NCI-H1417 (cell line): ENCODE measurements at places on chromosomes 4 and X.
A peak's percentile ranks its signal among the peaks of the same experiment; 100 is the strongest.

- DNase-seq = peak; percentile 67
These were observed 157.3 kb downstream of the GBA3 start for GRCh38 chr4:22850055-22850454.

- no peak for DNase-seq
These were observed 531 bp upstream of the MANBA start for GRCh38 chr4:102761296-102761701.

DNA sequence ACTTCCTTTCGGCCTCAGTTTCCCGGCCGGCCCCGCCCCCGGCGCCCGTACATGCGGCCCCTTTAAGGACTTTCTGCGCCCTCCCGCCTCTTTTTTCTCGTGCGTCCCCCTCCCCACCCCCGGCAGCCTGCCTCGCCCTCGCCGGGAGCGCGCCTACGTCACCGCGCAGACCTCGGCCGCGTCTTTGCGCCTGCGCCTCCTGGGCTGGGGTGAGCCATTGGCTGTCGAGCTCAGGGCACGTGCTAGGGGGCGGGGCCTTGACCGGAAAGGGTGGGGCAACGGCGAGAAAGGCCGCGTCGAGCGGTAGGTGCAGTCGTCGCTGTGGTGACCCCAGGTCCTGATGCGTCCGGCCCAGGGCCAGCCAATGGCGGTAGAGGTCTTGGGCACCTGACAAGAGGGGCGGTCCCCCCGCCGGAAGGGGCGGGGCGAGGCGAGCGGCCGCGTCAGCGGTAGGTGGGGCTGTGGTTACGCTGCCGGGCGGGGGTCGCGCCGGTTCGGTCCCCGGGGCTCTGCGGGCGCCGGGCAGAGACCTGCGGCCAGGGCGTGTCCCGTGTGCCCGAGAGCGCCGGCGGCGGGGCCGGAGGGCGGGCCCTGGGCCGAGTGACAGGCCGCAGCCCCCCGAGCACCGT is at the start of gene UVSSA:
Gene UVSSA, plus strand, starts transcription at position 428 of the 629 bp plus-strand sequence. CDS start 884 bp downstream, outside the sequence.
- peak; percentile 100 for DNase-seq

DNA sequence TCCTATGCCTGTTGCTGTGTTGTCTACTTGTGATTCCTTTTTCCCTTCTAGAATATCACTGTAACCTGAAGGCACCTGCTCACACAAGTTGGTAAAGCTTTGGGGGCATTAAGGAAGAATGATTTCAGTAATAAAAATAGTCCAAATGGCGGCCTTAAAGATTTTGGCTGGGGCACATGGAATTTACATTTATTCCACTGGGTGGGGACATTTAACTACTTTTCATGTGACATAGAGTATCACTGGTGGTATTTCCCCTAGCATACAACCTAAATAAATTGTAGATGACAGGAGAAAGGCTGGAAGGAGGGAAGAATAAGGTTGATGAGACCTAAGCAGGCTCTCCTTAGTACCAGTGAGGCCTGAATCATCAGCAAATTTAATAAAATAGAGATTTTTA is 121.8 kb upstream of the EDA2R start:
- DNase-seq = no peak

- DNase-seq = no peak
These were observed 653.9 kb upstream of the AADAT start for GRCh38 chr4:170743633-170744032.

GRCh38 chr4:31995943-31996901 is 1276.1 kb downstream of the PCDH7 start:
- no peak for DNase-seq

GRCh38 chr4:79598801-79599200 is 190.8 kb upstream of the GK2 start:
- DNase-seq = no peak

GRCh38 chr4:70734971-70735370 is 13.2 kb downstream of the RUFY3 start:
- DNase-seq = no peak

DNA sequence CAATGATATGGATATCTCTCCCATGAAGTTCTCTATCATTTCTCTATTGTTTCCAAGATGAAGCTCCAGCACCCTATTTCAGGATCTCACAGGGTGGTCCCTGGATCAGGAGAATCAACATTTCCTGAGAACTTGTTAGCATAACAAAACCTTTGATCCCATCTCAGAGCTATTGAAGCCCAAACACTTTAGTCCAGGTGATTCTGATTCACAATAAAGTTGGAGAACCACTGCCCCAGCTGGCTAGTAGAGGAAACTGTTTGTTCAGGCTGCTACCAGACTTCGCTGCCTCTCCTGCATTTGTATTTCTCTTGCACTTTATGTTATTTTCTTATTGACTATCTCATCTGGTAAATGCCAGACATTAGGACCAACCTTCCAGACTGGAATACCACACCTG is 65.4 kb downstream of the CEP44 start:
- no peak for DNase-seq
